Psoas muscle (tissue), 8 donors: ENCODE measurements at places on chromosomes 5 and 9. TPM values are rescaled to one million over a fixed set of nuclear protein-coding genes. Genes with fewer than 3 reads are reported as not detected.

DNA sequence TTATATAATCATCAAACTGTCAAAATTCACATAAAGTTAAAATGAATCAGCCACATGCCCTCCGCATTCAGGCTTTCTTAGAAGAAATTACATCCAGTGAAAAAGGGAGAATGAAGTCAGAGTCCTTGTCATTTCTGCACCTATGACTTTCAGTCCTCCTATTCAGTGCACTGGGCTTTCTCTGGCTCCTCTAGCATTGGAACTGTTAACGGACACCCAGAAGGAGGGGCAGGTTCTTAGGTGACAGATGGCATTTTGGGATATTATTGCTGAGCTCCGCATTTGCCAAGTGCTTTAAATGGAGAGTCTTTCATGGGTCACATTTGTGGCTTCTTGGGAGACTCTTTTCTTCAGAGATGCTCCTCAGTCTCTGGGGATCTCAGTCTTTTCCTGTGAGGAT lies 40.0 kb downstream of the ADAMTS19 start:
- DNase-seq, result no peak

- no peak for DNase-seq
Observed at GRCh38 chr5:167332309-167332708, 959.1 kb upstream of the WWC1 start.

GRCh38 chr9:117305454-117305853 lies 109.4 kb downstream of the ASTN2 start:
- no peak for DNase-seq

DNA sequence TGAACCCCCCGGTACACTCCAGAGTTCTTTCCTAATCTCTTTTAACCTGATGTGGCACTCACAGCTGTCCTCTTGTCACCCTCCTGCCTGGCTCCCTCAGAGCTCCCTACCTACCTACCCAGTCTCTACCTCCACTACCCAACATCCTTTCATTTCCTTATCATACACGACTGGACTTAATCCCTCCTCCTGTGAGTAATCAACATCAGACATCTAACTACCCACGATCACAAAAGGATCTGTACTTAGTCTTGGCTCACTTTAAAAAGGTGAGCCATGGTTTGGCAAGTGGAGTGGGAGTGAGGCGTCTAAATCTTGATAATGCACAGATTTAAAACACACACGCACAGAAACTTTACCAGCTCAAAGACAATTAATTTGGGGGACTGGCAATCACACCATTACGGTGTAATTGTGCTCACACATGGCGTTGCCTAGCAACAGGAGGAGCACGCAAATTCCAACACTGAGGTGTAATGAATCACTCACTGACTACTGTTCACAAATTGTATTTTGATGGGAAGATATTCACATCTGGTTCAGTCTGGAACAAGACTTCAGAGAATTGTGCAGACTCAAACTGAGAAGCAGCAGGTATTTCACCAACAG lies 235.9 kb downstream of the EPB41L4A start:
- no peak for DNase-seq

DNA sequence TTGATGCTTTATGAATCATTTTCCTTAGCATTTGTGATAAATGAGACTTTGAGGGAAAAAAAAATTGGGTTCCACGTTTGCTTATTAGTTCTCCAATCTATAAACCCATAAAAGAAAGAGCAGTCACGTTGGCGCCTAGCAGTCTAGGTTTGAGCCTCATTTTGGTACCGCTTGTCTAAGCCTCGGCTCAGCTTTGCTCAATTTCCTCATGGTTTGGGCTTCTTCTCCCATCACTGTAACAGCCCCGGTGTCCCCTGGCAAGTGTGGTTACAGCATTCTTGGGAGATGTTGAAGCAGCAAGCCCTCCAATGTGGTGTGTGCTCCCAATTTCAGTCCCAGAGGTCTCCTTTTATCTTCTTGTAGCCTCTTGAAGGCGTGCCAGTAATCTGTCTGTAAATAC lies 578.4 kb downstream of the CDK5RAP2 start:
- DNase-seq, result no peak

DNA sequence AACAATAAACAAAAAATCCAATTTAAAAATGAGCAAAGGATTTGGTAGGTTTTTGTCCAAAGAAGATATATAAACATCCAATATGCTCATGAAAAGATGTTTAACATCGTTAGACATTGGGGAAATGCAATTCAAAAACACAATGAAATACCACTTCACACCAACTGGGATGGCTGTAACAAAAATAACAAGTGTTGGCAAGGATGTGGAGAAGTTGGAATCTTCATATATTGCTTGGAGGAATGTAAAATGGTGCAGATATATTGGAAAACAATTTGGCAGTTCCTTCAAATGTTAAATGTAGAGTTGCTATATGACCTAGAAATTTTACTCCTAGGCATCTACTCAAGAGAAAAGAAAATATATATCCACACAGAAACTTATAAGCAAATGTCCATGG lies 224.3 kb downstream of the AUH start:
- DNase-seq, result no peak

GRCh38 chr5:115978779-115979178 lies 16.5 kb downstream of the LVRN start:
- DNase-seq, result no peak

DNA sequence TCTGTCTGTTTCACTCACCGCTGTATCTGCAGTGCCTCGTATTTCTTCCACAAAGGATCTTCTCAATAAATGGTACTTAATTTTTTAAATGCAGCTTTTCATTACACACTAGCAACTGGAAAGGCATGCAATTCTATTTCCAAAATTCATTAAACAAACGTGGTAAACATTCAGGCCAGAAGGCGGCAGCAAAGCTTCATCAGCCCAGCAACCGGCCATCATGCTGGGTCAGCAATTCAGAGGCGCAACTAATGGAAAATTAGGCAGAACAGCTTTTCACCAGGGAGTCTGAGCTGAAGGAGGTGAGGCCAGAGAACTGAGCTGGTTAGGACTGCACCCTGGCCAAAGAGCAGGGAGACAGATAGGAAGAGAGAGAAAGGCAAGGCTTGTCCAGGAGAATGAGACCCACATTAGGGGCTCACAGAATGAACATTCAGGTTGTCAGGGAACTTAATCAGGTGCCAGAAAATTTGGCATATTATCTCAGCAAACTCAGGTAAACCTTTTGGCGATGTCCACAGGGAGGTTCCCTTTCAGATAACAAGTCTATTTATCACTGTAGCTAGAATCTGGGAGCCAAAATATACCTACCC lies 17.7 kb upstream of the RNF180 start:
- DNase-seq, result peak; percentile 37

The CCL28 gene
- not detected for total RNA-seq

The PCDHB6 gene
- total RNA-seq, result 0.34 TPM
